ENCODE measurements at places on chromosomes 2 and 18.

DNA sequence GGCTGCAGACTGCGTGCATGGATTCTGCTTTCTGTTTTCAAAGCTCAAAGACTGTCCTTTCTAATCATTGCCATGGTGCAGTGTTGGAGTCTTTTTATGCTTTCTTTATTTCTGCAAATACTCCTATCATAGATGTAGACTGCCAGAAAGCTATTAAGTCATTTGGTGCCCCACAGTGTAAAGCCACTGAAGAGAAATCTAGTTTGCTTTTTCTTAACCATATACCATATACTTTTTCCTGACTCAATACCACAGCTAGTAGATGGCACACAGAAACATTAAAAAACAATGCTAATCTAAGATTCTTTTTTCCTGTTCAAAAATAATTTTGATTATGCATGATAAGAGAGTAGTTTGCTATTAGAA is 109.9 kb upstream of the RAB27B start:
- DNase-seq, result no peak

DNA sequence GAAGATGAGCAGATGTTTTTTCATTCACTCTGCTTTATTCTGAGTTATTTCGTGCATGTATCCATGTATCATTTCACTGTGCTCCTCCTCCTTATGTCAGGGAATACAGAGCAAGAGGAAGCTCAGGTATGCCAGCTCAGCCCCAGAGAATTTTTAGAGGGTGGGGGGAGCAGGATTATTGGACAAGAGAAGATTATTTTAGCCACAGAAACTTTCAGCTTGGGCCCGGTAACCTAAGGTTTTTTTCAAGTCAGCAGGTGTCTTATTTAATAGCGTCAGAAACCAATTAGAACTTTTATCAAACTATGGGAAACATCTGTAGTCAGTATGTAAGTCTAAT is 232.9 kb upstream of the SIX3 start:
- DNase-seq, result no peak

GRCh38 chr18:40413160-40413559 is 1541.9 kb upstream of the PIK3C3 start:
- DNase-seq, result no peak

- no peak for DNase-seq
Measured at GRCh38 chr2:26238311-26238958, 6.0 kb downstream of the HADHA start.

DNA sequence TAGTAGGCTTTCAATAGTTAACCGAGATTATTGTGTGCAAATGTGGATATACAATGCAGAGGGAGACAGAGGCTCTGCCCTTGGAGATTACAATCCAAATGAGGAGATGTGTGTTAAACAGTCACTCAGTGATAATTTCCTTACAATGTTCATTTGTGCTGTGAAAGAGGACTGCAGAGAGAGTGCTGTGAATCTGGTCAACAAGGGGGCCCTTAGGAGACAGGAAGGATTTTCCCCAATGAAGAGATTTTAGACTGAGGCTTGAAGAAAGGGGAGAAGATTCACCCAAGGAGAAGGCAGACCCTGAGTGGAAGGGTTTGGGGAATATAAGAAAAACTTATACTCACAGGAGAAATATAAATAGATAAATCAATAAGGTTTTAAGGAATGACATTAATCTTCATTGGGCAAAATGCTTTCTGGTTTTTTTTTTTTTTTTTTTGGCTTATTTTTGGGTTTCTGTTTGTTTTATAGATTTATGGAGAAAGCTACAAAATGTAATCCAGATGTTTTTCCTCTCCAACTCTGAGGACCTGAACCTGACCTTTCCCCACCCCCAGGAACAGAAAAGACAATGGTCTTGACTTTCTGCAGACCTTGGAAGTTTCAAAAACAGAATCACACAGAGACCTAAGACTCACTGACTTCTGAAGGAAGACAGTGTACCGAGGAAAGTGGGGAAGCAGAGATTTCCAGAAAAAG is 151.3 kb upstream of the SERPINE2 start:
- DNase-seq, result no peak

- DNase-seq, result no peak
Measured at GRCh38 chr2:78035804-78036203, 513.6 kb upstream of the LRRTM4 start.

DNA sequence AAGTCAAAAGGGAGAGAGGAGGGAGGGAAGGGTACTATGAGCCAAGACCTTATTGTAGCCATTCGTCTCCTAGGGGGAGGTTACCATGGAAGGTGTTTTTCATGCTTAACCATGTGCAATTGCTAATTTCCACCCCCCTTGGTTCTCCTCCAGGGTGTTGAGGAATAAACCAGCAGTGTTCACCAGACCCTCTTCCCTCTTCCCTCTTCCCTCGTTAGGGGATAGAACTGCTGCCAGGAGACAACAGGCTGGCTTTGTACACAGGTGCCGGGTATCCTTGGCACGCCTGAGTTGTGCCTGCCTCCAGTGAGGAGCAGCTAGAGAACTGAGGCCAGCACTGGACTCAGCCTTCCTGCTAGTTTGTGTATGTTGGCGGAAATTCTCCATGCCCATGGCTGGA is 41.1 kb upstream of the ARL5A start:
- no peak for DNase-seq

DNA sequence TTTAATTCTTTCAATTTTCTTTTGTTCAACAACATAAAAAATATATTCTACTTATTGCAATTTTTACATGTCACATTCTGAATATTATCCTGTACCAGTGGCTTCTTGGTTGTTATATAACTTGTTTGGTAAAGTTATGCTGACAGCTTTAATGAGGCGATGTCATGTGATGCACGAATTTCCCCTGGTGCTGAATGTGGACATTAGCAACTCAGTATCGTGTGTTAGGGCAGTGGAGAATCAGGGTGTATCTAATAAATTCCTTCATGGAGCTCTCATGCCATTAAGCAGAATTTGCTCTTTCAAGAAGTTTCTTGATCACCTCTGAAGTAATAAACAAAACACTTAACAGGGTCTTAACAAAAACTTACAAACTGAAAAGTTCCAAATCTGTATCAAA is 99.6 kb upstream of the DNMT3A start:
- DNase-seq, result no peak

DNA sequence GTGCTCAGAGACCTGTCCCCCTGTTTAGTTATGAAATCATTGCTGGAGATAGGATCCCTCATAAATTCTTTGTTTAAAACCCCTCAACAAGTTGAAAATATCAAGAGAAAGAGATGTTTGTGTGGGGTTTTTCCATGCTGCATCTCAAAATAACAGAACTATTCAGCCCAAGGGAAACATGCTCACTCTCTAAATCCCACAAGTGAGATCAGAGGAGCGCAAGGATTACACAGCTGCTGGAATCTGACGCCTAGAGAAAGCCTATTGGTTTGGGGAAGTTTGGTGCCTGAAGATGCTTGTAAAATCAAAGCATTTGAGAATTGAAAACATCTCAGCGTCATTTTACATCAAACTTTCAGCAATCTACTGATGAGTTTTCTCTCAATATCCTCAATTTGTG is 7.9 kb downstream of the FSHR start:
- DNase-seq, result no peak

- DNase-seq, result no peak
Measured at GRCh38 chr2:67991456-67991855, 71.3 kb downstream of the C1D start.

GRCh38 chr2:151483546-151483945 is 73.8 kb downstream of the RIF1 start:
- DNase-seq, result no peak

GRCh38 chr2:224976629-224977525 is 65.4 kb downstream of the DOCK10 start:
- no peak for DNase-seq

DNA sequence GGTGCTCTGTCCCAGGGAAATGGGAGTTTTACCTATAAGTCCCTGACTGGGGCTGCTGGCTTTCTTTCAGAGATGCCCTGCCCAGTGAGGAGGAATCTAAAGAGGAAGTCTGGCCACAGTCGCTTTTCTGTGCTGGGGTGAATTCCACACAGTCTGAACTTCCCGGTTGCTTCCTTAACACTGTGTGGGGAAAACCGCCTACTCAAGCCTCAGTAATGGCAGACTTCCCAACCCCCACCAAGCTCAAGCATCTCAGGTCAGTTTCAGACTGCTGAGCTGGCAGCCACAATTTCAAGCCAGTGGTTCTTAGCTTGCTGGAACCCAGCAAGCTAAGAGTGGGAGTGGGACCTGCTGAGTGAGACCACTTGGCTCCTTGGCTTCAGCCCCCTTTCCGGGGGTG is 54.9 kb downstream of the NUP35 start:
- DNase-seq, result no peak

DNA sequence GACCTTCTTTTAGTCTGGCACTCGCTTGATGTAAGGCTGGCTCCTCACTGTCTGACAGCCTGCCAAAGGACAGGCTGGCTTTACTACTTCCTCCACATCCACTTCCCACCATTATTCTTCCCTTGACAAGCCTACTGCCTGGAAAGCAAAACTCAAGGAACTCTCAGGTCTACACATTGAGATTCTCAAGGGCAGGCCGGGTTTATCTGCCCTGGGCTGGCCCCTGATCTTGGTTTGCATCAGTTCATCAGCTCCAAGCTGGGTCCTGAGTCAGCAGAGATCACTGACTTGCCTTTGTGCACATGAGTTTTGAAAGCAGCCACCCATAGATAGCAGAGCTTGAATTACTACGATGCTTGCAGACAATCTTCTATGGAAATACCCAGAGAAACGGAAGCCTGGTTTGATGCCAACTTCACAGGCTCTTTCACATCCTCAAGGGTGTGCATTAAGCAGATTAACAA is 53.9 kb downstream of the KCTD18 start:
- no peak for DNase-seq

DNA sequence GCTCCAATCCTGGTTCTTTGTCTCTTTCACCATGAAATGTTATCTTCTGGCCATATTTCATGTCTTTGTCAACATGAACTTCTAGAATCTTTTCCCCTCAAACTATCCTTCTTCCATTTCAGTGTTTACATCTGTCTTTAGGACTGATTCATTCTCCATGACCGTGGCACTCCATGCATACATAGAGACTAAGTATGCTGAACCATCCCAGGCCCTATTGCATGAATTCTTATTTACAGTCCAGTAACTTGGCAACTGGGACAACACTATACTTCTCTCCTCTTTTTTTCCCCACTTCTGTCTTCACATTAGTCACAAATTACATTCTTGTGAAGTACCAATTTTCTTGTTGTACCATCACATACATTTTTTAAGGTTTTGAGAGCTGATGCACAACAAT is 109.8 kb upstream of the GALNT13 start:
- DNase-seq, result no peak

DNA sequence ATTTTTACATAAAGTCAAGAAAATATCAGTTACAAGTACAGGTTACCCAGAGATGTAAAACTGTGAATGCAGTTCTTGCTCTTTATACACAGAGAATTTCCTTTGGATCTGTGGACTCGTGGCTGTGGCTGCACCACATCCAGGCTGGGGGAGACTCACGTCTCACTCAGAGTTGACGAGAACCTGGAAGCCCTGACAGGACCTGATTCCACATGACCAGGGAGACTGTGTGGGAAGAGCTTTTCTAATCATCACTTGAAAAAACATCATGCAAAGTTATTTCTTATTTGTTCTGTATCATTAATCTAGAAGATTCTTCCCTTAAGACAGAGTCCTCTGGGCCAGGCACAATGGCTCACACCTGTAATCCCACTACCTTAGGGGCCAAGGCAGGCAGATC is 1159.0 kb downstream of the RPIA start:
- no peak for DNase-seq

DNA sequence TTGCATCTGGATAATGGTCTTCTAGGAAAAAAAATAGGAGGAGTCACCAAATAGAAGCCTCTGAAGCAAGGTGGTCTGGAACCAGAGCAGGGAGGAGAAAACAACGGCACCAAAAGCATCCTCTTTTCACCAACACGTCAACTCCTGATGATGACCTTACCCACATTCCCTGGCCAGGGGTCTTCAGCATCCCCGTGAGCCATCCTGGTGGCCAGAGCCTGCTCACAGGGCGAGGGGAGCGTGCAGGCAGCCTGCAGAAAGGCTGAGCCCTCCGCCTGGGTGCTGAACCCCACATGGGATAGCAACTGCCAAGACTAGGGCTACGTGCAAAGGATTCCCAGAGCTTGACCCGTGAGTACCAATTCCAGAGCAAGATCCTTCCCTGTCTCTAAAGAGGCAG is 191.0 kb downstream of the NDUFA10 start:
- no peak for DNase-seq

- DNase-seq, result no peak
Measured at GRCh38 chr2:102417946-102418345, 5.0 kb upstream of the IL18RAP start.

DNA sequence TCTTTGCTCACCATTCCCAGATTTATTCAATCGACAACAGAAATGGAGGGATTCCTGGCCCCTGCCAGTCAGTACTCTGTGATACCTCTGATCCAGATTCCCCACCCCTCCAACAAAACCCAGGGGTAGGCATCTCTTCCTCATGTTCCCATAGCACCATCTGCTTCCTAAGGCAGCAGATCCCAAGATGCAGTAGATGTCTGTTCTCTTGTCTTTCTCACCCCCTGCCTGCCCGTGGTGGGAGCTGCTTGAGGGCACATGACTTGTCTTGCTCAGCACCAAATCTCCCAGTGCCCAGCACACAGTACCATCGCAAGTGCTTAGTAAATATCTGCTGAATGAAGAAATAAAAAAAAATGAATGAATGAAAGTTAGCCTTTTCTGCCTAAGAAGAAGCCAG is 98.2 kb downstream of the ZBTB7C start:
- DNase-seq, result no peak

- DNase-seq, result no peak
Measured at GRCh38 chr2:213315168-213315876, 31.1 kb downstream of the SPAG16 start.

- DNase-seq, result no peak
Measured at GRCh38 chr2:47041891-47042684, 113.0 kb downstream of the STPG4 start.

GRCh38 chr2:19982268-19982667 is 7.6 kb downstream of the WDR35 start:
- DNase-seq, result no peak

DNA sequence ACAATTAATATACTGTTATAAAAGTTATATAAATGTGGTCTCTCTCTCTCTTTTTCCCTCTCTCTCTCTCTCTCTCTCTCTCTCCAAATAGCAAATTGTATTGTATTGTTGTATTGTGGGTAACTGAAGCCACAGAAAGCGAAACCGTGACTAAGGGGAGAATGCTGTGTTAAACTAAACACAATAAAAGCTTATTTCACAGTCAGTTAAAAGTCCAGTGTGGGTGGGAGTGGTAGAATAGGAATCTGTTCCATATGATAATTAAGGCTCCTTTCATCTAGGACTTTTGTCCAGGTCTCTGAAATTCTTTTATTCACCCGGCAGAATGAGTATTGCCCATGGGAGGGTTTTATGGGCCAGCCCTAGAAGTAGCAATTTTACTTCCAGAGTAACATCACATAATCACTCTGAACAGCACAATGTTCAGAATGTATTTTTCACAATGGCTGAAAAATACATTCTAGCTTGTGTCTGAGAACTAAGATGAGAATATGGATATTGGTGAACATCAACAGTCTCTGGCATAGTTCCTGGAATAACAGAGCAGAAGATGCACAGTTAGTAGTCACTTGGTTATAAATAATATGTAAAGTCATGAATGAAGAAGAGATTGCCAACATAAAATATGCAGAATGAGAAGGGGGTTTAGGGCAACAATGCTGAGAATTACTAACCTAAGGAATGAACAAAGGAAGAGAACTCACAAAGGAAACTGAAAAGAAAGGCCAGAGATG is 399.1 kb downstream of the PLCL1 start:
- DNase-seq, result no peak

Measured in stimulated activated CD8-positive, alpha-beta memory T cell treated with anti-CD3 and anti-CD28 coated beads, Interleukin-4, amount 100 ng/mL, for 1 hour (primary cell).